ENCODE measurements at places on chromosomes 16 and 17. TPM values are rescaled to one million over a fixed set of nuclear protein-coding genes. Genes with fewer than 3 reads are reported as not detected.

GRCh38 chr17:58686980-58687379, 4.9 kb downstream of the TEX14 start:
- DNase-seq: no peak

Gene CYGB
- 30.4 TPM for polyA plus RNA-seq

Gene PHOSPHO1
- 0.37 TPM for polyA plus RNA-seq

DNA sequence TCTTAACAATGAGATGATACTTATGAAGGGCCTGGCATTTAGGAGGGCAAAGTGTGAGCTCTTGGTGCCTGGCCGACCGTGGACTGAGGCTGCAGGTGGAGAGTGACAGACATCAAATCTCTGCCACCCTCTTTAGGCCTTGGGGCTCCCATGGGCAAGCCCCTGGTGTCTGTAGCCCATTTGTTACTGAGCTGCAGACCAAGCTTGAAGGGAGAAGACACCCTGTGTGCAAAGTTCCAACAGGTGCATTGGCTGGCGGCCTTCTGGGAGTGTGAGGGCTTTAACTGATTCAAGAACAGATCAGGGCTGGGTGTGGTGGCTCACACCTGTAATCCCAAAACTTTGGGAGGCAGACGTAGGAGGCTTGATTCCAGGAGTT, 789 bp upstream of the CTRL start:
- no peak for DNase-seq

Gene KRT40
- 0.09 TPM for polyA plus RNA-seq

GRCh38 chr16:72846594-72846993, 201.3 kb downstream of the ZFHX3 start:
- DNase-seq: no peak

- no peak for DNase-seq
Observed at GRCh38 chr16:89615596-89616090, 2.2 kb downstream of the DPEP1 start.

DNA sequence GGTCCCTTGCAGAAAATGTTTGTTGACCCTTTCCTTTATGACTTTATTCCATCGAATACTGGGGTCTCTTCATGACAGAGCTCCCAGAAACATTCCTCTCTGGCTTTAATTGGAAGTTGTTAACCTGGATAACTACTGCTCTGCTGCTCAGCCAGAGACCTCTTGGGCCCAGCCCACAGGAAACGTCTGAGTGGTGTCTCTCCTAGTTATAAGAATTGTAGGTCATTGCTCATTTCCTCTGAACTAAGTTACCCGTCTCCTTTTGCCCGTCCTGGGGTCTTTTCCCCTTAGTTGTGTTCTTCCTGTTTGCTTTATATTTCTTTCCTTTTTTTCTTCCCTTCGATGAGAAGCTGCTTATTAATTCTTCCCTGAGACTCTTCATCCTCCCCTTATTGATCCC, 9.0 kb downstream of the MAP2K6 start:
- no peak for DNase-seq

Gene RCVRN
- 0.09 TPM for polyA plus RNA-seq

Gene HOXB7
- polyA plus RNA-seq: 1.2 TPM

DNA sequence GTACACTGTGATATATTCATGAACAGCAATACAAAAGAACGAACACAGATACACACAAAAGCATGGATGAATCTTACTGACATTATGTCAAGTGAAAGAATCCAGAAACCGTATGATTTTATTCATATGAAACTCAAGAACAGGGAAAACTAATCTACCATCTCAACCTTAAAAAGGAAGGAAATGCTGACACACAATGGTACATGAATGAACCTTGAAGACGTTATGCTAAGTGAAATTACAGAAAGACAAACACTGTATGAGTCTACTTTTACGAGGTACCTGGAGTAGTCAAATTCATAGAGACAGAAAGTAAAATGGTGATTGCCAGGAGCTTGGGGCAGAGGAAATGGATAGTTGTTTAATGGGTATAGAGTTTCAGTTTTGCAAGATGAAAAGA, 8.7 kb upstream of the PRKCB start:
- DNase-seq: no peak

GRCh38 chr17:45906927-45907622, 12.7 kb downstream of the MAPT start:
- no peak for DNase-seq

DNA sequence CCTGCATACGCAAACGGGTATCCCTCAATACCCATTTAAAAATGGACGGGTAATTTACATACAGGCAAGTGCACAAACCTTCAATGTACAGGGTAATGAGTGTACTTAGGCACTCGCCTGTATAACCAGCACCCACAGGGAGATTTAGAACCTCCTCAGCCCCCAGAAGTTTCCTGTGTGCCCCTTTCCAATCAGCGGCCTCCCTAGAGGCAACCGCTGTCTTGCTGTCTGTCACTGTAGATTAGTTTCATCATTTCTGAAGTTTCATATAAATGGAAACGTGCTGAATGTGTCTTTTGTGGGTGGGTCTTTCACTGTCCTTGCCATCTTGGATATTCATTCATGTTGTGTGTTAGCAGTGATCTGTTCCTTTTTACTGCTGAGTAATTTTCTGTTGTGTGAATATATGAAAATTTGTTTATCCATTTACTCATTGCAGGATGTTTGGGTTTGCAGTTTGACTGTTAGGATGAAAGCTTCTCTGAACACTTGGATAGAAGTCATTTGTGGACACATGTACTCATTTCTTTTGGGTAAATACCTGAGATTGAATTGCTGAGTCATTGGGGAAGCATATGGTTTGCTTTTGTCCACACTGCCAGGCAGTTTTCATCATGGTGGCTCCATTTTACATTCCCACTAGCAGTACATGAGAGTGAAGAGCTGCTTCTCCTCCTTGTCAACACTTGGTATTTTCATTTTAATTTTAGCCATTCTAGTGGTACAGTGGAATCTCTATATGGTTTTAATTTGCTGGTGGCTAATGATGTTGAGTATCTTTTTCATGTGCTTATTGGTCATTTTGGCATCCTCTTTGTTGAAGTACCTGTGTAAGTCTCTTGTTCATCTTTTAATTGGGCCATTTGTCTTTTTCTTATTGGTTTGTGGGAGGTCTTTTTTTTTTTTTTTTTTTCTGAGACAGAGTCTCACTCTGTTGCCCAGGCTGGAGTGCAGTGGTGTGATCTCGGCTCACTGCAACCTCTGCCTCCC, 2.1 kb upstream of the ADCY7 start:
- no peak for DNase-seq

Gene BCL6B
- 15.4 TPM for polyA plus RNA-seq

GRCh38 chr17:17313350-17313991, 10.3 kb downstream of the NT5M start:
- DNase-seq: peak; percentile 40

Gene GPRC5C
- polyA plus RNA-seq: 54.6 TPM

Gene NACA2
- polyA plus RNA-seq: not detected

DNA sequence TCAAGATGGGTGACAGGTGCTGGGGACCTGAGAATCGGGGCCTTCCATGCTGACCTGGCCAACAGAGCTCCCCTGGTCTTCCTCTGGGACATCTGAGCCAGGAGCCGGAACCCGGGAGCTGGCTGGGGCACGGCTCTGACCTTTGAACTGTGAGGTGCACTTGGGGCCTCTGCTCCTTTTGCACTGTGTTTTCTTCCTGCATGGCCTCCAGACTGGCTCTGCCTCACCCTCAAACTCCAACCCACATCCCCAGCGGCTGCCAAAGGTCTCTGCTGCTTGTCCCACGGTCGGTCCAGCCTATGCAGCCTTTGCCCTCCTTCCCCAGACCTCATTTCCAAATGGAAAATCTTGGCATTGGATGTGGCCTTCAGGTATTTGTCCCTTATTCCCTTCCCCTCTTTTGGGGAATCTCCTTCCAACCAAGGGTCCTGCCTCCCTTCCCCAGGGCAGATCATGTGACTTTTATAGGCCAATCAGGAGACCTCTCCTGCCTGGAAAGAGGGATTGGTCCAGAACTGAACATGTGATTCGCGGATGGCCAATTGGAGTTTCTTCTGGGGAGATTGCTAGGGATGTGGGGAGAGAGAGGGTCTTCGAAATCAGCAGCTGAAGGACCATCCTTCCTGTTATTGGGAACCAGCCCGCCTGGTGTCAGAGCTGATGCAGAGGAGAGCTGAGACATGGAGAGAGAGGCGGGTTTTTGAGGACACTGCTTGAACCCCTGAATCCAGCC, 117.9 kb downstream of the CYLD start:
- no peak for DNase-seq

Gene AURKB
- polyA plus RNA-seq: 3.6 TPM

DNA sequence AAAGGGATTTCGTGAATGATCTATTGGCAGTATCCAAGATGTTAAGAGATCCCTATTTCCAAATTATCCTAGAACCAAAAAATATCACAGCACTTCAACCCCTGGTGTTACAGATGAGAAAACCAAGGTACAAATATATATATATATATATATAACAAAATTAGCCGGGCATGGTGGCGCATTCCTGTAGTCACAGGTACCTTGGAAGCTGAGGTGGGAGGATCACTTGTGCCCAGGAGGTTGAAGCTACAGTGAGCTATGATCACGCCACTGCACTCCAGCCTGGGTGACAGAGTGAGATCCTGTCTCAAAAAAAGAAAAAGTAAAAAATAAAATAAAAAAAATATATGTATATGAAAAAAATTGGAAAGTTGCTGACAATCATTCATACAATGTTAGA, 637 bp upstream of the CLN3 start:
- DNase-seq: no peak

GRCh38 chr16:87351320-87351698, 32.3 kb downstream of the FBXO31 start:
- DNase-seq: no peak

GRCh38 chr17:69581061-69581961, 166.8 kb downstream of the MAP2K6 start:
- DNase-seq: peak; percentile 30

Gene CDH15
- polyA plus RNA-seq: 2.1 TPM

- DNase-seq: no peak
Observed at GRCh38 chr17:79188048-79188447, 113.4 kb downstream of the ENGASE start.

Gene KRT36
- not detected for polyA plus RNA-seq

Gene KRTAP4-6
- polyA plus RNA-seq: not detected

- DNase-seq: no peak
Observed at GRCh38 chr16:51540259-51540658, 389.2 kb upstream of the SALL1 start.

Gene CD300H
- polyA plus RNA-seq: not detected

DNA sequence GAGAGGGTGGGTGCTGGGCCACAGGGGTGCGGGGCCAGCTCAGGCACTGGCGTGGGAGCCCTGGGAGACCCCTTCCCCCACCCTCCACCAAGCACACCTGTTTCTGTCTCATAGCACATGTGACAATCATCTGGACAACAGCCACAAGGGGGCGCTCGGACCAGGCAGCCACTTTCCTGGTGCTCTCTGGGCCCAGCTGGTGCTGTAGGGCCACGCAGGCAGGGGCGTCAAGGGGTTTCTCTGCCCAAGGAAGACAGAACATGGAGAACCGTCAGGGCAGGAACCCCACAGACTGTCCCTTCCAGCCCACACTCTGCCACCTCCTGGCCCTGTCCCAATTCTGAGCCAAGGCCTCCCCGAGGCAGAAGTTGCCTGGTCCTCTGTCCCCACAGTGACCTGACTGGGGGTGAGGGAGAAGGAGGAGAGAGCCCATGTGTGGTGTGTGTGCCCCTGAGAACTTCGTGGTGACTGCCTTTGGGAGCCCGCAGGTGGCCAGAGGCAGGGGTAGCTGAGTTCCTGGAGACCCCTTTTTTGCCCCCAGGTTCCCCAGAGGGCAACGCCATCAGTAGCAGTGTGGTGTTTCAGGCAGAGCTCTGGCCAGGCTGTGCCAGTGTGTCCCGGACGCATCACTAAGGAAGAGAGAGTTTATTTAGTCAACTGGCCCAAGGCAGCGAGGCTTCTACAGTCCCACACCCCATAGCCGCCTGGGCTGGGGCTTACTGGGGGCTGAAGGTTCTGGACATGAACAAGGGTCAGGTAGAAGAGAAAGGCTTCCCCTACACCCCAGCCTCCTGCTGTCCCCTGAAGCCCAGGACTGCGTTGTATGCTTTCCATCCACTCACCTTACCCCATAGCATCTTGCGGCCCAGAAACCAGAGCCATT, 3.1 kb upstream of the SETD6 start:
- DNase-seq: peak; percentile 40

GRCh38 chr17:27240086-27240801, 53.7 kb upstream of the WSB1 start:
- DNase-seq: no peak

- no peak for DNase-seq
Observed at GRCh38 chr17:77419547-77420094, 278.9 kb downstream of the SEC14L1 start.

Gene DNAI2
- polyA plus RNA-seq: 5.1 TPM

GRCh38 chr16:20051611-20052010, 22.1 kb downstream of the GPR139 start:
- DNase-seq: no peak

DNA sequence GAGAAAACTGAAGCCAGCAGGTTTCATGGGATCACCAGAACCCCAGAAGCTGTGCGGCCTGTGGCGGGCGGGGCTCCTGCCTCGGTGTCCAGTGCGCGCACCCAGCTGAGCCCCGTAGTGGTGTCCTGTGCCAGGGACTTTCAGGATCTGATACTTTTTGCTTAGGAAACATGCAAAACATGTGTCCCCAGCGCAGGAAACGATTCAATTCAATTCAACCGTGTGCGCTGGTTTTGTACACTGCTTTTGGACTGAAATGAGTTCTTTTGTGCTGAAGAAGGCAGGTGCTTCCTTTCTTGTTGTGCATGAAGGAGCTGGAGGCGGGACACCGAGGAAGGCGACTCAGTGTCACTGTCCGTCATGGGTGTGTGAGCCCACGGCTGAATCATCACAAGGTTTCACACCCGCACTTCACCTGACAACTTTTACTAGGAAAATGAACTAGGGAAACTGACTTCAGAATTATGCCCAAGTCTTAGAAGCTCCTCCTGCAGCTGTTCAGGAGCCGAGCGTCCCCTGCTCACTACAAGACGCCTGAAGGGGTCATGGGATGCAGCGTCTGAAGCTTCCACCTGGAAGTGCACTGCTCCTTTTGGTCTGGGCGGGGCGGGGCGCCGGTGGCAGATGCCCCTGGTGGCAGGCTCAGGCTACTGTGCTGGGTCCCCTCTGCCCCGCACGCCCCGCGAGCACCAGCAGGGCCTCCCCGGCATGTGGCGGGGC, 31.4 kb upstream of the ZNF750 start:
- no peak for DNase-seq

GRCh38 chr16:27995378-27995777, 68.1 kb downstream of the GSG1L start:
- DNase-seq: no peak

GRCh38 chr16:50444526-50444925, 75.7 kb upstream of the BRD7 start:
- no peak for DNase-seq

Gene CD300LG
- polyA plus RNA-seq: 3.6 TPM

- peak; percentile 79 for DNase-seq
Observed at GRCh38 chr17:34703533-34703932, 124.2 kb downstream of the TMEM132E start.

- DNase-seq: peak; percentile 72
Observed at GRCh38 chr16:65745-66144, 6.7 kb downstream of the RHBDF1 start.

DNA sequence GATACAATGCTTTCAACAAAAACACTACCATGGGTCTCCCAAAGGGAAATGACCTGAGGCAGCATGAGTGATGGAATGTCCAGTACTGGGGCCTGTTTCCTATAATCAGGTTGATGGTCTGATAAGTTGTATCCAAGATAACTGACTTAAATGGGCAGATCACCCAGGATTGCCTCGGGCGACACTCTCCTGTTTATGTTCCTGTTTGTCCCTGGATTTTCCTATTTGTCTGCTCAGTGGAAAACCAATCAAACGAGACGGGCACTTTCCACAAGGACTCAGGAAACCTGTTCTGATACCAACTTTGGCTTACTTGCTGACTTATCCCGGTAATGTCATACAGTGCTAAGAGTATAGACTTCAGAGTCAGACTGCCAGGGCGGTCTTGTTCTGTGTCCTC, 27.4 kb downstream of the USP43 start:
- no peak for DNase-seq

Gene ELMO3
- 13.3 TPM for polyA plus RNA-seq

Data from lung (tissue), 17 donors.